ENCODE measurements at places on chromosomes 4 and X.

DNA sequence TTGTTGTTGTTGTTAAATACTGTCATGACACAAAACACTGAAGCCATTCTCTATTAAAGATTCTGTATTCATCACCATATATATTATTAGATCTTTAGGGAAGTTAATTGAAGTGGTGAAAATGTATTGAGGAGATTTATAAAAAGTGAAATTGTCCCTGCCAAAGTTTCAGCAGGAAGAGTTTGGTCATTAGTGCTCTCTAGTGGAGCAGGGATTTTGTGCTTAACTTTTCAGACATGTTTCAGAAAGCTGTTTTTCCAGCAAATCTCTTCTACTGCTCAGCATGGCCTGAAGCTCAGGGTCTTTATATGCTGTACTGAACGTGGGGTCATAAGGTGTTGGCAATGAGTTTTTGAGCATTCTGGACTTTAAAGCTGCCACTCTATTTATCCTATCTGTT is 36.7 kb upstream of the CXXC4 start:
- DNase-seq = no peak

DNA sequence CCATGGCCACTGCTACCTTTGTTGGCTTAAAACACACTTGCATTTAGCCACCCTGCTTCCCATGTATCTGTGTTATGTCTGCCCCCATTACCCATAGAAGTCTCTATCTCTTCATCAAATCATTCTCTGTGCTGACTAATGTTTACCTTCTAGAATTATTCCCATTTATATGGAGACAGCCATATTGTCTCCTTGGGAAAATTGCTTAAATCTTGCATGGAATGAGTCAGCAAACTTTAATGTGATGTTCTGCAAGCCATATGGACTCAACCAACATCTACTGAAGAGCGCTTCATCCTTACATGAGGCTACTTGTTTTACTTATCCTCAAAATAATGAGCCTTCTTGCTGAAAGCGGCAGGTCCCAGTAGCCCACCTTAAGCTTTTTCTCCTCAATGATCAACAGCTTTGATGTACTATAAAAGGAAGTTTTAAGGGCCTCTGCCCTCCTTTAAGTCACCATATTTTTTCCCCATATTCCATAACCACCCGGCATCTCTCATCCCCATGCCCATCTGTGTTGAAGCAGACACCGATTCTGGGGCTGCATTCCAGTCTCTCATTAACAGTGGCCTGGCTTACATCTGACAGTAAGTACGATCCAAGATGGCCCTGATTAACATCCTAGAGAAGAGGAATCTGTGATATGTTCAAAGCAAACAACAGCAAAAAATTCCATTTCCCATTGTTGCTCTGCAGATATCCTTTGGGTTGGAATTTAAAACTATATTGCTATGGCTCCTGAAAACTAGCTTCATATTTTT is 130.4 kb downstream of the ARHGAP6 start:
- no peak for DNase-seq

GRCh38 chr4:48095441-48095840 is 38.6 kb downstream of the TXK start:
- DNase-seq = no peak

DNA sequence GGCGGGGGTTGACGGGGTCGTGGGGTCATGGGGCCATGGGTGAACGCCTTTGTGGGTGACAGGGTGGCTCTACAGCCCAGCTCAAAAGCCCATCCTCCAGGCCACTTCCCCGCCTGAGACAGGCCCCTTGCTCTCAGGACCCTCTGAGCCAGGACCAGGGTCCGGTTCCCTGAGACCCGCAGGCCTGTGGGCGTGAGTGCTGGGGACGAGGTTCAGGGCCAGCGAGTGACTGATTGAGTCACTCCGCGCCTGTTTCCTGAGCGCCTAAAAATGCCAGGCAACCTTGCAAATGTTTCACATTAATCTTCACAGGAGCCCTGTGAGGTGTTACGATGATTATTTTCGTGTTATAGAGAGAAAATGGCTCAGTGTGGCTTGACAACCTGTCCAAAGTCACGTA is 97.8 kb downstream of the ZNF674 start:
- DNase-seq = no peak

DNA sequence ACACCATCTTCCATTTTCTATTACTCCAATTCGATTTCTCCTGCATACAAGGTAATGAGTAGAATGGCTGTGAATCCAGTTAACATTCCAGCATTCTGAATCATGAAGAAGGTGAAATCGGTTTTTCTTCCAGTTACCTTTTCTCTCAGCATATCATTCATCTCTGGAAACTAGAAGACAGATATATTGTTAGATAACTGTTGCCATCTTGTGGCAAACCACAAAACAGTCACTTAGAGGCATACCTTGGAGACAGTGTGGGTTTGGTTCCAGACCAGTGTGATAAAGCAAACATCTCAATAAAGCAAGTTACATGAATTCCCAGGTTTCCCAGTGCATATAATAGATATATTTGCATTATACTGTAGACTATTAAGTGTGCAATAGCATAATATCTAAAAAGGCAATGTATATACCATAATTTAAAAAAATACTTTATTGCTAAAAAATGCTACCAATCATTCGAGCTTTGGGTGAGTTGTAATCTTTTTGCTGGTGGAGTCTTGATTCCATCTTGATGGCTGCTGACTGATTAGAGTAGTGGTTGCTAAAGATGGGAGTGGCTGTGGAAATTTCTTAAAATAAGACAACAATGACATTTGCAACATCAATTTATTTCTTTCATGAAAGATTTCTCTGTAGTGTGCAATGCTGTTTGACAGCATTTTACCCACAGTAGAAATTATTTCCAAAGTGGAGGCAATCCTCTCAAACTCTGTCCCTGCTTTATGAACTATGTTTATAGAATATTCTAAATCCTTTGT is 82.1 kb downstream of the SLC39A8 start:
- DNase-seq = no peak

DNA sequence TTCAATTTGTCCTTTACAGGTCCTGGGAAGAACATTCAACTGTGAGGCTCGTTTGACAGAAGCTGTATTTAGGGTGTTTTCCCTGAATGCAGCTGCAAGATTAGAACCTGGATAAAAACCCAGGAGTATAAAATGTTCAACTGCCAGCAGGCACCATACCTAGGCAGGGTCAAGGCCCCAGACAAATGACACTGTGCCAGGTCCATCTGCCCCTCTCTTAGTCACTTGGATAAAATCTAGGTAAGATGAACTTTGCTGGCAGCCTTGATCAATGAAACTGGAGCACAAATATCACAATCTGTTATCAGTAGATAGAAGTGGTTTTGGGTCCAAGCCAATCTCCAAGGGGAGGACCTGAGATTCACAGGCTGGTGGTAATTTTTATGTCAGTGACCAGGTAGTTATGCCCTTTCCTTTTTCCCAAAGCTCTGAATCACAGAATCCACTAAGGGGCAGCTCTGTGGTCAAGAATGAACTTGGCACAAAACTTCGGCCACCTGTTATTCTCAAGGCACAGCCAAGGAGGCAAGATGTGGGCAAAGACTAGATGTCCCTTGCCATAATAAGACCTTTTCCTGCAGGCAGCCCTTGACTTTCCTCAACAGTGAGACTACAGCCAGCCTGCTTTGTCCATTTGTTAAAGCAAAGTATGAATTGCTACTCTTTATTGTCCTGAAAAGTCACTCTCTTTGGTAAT is 501.0 kb downstream of the PPARGC1A start:
- no peak for DNase-seq

DNA sequence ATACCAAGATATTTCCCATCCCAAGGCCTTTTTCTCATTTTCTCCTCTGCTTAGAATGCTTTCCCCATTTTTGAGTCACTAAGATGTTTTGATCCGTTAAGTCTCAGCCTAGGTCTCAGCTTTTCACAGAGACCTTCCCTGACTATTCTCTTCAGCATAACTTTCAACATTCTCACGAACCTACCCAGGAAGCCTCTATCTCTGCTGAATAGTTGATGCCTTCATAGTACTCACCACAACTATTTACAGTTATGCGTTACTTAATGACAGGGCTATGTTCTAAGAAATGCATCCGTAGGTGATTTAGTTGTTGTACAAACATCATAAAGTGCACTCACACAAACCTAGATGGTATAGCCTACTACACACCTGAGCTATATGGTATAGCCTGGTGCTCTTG is 64.5 kb downstream of the ARL9 start:
- DNase-seq = no peak

GRCh38 chr4:134747108-134747805 is 545.7 kb upstream of the PABPC4L start:
- DNase-seq = no peak

GRCh38 chr4:10100734-10101216 is 15.8 kb downstream of the WDR1 start:
- no peak for DNase-seq

GRCh38 chr4:174461466-174462106 is 60.7 kb downstream of the HPGD start:
- DNase-seq = no peak

DNA sequence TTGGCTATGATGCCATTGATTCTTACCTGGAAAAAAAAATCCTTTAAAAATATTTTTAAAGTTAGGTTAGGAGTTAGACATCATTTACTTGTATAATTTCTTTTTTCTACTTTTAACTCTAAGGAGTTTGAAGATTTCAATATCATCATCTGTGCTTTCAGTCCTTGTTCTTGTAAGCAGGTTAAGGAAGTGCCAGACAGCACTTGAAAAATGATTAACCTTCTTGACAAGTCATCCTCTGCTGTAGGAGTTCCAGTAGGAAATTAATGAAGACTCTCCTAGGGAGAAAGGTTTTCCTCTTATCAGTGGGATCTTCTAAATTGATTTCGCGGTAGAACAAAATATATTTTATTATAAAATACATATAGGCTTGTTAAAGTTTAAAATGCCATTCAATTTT is 29.1 kb upstream of the ANAPC4 start:
- DNase-seq = no peak

GRCh38 chr4:118931786-118932185 is 43.1 kb downstream of the SYNPO2 start:
- DNase-seq = no peak

GRCh38 chrX:54950730-54951375 is 30.2 kb downstream of the TRO start:
- DNase-seq = no peak

All from AG04450 (cell line).